Stimulated activated CD4-positive, alpha-beta T cell treated with anti-CD3 and anti-CD28 coated beads, TNF-alpha, amount 100 ng/mL, for 48 hours (primary cell): ENCODE measurements at places on chromosomes 3 and 15.

DNA sequence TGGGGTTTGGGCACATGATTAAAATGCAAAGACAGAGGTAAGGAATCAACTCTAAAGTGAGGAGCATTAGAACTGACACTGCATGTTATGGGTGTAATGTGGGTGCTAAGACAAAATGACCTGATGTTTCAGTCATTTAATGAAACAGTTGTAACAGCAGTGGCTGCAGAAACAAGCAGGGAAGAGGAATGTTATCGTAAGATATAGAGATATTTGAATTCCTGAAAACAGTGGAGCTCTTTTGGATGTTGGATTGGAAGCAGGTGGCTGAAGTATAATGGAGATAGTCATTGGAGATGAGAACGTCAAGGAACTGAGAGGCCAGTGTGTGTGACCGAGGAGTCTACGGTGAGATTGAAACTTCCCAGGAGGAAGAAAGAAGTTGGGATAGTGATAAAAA is 1065.2 kb downstream of the ZPLD1 start:
- no peak for DNase-seq

DNA sequence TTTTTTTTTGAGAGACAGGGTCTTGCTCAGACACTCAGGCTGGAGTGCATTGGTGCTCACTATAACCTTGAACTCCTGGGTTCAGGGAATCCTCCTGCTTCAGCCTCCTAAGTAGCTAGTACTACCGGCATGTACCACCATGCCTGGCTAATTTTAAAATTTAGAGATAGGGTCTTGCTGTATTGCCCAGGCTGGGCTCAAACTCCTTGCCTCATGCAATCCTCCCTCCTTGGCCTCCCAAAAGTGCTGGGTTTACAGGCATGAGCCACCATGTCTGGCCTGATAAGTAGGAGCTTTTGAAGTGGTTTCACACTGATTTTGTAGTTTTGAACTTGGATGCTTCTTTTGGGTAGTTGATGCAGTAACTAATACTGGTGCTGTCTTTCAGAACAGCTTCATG is 7.8 kb downstream of the MAP2K1 start:
- no peak for DNase-seq

DNA sequence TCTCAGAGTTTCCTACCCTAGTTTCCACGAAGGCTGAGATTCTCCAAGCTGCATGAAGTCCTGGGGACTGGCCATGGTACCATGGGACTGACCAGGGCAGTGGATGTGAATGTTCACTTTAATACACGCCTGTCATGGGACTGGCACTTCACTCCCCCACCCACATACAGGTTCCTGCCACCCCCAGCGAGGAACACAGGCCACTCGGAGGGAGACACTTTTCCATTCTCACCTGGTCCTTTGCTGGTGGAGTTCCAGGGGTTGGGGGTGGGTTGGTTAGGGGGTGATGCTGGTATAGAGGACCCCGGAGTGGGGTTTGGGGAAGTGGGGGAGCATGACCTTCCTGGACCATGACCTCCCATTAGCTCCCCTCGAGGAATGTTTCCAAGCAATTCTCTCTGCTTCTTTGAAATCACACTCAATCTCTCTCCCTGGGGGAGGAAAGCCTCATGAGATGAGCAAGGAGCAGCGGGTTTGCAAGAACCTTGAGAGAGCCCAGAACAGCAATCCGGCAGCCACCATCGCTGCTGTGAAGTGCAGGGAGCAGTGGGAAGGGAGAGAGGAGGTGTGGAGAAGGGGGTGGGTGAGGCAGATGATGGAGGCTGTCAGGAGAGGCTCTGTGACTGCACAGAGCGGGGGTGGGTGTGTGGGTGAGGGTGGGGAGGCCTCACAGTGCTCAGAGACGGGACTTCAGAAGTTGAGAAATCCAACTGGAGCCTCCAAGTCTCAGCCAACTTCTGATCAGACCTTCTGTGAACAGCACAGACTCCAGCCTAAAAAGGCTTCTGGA is 69.7 kb downstream of the ADCY5 start:
- no peak for DNase-seq

GRCh38 chr15:88258093-88258641 is 1.6 kb upstream of the NTRK3 start:
- DNase-seq: no peak

DNA sequence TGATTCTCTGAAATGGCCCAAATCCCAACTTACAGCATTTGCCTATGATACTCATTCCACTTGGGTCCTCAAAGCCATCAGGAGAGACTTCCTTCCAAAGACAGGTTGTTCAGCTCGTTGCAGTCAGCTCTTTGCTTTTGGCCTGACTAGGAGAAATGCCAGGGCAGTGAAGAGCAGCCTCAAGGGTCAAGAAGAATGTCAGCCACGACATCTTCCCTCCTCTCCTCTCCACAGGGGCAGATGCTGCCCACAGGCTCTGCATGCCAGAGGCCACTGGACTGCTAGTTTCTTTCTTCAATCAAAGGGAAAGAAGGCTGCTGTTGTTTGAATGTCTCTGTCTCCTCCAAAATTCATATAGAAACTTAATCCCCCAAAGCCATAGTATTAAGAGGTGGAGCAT is 201.7 kb upstream of the PFN2 start:
- no peak for DNase-seq

- DNase-seq: no peak
Measured at GRCh38 chr15:47570451-47570850, 146.9 kb upstream of the SEMA6D start.

- DNase-seq: no peak
Measured at GRCh38 chr3:128336337-128337156, 130.1 kb downstream of the DNAJB8 start.

GRCh38 chr3:187227658-187228258 is 30.5 kb downstream of the RTP1 start:
- no peak for DNase-seq

DNA sequence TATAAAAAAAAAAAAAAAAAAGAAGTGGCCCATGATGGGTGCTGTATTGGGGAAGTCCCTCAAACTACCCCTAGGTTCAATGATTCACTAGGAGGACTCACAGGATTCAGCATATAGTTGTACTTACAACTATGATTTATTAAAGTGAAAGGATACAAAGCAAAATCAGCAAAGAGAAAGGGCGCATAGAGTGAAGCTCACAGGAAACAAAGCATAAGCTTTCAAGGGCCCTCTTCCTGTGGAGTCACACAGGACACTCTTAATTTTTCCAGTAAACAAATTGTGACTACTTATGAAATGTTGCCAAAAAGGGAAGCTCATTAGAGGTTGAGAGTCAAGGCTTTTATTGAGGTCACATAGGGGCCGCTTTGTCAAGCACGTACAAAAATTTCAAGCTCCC is 153.7 kb upstream of the GAP43 start:
- no peak for DNase-seq

DNA sequence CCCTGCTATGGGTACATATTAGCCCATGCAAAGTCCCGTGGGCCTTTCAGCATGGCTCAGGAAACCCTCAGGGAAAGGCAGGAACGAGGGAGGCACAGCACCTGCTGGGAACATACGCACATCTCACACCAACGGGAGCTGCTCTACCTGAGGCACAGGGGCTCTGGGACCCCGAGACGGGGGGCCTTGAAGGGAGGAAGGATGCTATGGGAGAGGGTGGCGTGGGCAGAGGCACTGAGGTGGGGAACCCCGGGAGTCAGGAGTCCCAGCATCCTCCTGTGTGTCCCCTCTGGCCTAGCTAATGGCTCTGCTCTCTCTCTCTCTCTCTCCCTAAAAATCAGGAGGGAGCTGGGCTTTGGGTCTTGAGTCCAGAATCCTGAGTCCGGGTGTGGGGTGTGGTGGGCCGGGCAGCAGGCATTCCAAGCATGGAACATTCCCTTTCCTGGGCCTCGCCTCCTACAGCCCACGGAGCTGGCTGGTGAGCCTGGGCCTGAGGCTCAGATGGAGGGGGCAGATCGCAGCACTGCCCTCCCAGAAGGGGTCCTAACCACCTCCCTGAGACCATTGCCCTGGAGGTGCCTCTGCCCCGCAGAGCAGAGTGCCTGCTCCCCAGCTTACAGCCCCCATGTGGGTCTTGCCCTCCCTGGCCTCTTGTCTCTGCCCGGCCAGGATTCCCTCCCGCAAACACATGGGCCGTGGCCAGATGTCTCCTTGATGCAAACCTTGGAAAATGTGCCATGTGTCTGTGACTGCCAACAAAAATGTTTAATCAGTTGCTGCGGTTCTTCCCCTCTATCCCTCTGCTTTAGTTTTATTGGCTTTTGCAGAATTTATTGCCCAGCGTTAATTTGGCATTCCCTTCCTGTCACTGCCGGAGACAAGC is 101.6 kb downstream of the TMEM266 start:
- no peak for DNase-seq

DNA sequence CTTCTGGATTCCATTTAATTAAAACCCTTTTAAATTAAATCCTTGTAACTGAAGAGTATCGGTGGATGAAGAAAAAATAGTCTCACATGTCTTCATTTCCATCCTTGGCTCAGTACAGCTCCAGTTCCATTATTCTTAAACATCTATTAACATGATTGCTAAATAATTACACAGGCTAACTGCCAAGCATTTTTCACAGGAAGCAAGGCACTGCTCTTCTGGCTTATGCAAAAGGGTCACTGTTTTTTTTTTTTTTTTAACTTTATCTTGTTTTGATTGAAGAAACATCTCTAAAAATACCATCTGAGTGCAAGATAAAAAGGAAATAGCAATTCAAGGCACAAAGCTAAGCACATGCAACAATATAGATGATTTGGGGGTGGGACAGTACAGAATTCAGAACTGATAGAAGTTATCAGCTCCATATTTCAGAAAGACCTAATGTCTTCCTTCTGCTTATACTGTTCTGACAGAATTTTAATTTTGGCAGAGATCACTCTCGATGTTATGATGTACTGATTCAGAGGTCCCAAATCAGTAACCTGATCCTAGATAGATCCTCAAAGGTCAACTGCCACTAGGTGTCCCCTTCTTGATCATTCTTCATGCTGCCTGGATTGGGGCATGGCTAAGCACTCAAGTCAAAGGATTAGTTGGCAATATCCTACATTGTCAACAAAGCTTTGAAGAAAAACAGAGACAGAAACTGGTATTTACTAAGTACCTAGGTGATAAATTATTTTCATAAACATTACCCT is 57.8 kb upstream of the ACTC1 start:
- DNase-seq: no peak

DNA sequence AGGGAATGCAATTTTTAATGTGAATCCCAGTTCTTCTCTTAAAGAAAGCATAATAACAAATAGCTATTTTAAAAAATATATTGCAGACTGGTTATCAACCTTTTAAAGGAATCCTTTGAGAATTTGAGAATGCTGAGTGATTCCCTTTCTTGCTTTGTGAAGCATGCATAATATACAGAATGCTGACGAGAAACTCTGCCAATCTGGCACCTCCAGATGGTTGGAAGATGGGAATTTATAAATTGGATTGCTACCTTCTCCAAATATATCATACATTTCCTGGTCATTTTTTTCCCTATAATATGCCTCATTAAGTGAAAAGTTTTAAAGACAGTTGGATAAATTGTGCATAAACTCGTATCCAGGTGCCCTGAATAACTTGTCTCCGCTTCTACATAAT is 333.9 kb upstream of the ARPP21 start:
- no peak for DNase-seq

DNA sequence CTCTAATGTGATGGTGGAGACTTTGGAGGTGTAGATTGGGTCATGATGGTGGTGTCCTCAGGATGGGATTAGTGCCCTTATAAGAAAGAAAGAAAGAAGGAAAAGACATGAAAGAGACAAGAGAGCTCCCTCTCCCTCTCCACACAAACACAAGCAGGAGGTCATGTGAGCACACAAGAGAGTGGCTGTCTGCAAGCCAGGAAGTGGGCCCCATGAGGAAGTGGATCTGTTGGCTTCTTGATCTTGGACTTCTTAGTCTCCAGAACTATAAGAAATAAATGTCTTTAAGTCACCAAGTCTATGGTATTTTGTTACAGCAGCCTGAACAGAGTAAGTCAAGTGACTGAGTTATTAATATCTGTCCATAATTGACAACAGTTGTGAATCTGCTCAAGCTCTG is 17.1 kb downstream of the IQCB1 start:
- no peak for DNase-seq

DNA sequence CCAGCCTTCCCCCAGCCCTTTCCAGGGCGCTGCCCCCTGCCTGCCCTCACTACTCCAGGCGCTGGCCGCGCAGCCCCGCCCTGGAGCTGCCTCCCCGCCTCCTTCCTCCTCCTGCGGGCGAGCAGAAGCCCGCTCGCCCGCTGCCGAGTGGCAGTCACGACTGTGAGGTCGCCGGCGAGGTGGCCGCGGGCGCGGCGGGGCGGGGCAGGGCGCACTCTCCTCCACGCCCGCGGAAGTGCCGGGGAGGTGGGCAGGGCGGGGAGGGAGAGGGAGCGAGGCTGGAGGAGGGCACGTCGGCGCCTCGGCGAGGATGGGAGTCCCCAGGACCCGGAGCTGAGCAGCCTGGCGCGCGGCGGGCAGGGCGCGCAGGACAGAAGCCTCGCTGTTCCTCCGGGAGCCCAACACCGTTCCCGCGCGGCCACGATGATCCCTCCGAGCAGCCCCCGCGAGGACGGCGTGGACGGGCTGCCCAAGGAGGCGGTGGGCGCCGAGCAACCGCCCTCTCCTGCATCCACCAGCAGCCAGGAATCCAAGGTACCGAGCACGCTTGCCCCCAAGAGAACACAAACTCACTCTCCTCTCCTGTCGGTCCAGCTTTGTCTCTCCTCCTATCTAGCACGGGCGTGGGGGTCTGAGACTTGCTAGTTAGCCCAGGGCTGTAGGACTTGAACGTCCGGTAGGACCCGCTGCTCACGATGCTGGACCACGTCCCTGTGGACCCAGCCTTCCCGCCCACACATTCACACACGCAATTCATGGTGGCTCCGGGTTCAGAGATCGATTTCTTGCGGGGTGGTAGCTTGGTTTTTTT is at the start of gene STAC:
STAC (plus strand) TSS at position 284 of the 811 bp plus-strand sequence; CDS start at position 424, 140 bp downstream.
- no peak for DNase-seq

GRCh38 chr15:101067660-101068522 is 148.7 kb downstream of the LRRK1 start:
- no peak for DNase-seq

GRCh38 chr15:29283381-29283780 is 13.8 kb upstream of the NSMCE3 start:
- DNase-seq: no peak

DNA sequence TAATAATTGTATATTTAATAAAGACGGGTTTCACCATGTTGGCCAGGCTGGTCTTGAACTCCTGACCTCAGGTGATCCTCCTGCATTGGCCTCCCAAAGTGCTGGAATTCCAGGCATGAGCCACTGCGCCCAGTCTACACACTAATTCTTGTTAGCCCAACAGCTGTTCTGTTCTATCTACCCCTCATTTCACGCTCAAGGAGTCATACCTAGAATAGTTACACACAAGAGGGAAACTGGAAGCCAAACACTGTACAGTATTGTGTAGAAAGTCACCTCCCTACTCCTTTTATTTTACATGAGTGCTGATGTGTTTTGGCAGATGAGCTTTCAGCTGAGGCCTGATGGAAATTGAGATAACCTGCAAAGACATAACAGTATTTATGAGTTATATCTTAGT is 13.4 kb upstream of the CTDSPL2 start:
- DNase-seq: no peak
